Activated naive CD4-positive, alpha-beta T cell treated with anti-CD3 and anti-CD28 coated beads for 36 hours (primary cell): ENCODE measurements at places on chromosomes 12 and 14. TPM values are rescaled to one million over a fixed set of nuclear protein-coding genes. Genes with fewer than 3 reads are reported as not detected.

DNA sequence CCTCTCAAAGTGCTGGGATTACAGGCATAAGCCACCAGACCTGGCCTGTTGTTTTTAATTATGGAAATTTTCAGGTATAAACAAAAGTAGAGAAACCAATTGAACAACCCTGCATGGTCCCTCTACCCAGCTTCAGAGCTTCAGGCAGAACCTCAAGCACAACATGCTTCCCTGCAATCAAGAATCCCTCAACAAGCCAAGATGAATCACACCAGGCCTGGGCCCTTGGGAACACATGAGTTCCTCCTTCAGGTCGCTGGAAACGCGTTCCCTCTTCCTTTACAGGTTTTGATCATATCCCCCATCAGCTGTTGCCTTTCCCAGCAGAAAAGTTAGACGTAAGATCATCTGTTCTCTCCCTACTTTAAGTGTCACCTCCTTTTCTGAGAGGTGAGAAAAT is 20.5 kb upstream of the CORO1C start:
- no peak for DNase-seq

DNA sequence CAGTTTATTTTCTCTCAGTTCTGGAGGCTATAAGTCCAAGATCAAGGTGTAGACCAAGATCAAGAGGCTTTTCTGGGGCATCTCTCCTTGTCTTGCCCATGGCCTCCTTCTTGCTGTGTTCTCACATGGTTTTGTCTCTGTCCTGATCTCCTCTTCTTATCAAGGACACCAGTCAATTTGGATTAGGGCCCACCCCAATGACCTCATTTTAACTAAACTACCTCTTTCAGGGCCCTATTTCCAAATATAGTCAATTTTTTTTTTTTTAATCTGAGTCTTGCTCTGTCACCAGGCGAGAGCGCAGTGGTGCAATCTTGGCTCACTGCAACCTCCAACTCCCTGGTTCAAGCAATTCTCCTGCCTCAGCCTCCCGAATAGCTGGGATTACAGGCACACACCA is 50.8 kb downstream of the TSHR start:
- DNase-seq: no peak

DNA sequence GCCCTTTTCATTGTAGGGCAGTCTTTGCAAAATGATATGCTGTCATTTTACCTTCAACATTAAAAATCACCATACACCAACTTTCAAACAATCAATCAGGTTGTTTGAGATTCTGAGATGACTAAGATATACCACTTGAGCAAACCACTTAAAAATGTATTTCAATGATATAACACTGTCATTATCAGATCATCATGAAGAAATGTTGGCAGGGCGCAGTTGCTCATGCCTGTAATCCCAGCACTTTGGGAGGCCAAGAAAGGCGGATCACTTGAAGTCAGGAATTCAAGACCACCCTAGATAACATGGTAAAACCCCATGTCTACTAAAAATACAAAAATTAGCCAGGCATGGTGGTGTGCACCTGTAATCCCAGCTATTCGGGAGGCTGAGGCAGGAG is 13.0 kb upstream of the RHOJ start:
- no peak for DNase-seq

GRCh38 chr12:32420356-32420755 is 21.0 kb downstream of the FGD4 start:
- no peak for DNase-seq

GRCh38 chr14:64623554-64624165 is 73.9 kb downstream of the PPP1R36 start:
- DNase-seq: no peak

DNA sequence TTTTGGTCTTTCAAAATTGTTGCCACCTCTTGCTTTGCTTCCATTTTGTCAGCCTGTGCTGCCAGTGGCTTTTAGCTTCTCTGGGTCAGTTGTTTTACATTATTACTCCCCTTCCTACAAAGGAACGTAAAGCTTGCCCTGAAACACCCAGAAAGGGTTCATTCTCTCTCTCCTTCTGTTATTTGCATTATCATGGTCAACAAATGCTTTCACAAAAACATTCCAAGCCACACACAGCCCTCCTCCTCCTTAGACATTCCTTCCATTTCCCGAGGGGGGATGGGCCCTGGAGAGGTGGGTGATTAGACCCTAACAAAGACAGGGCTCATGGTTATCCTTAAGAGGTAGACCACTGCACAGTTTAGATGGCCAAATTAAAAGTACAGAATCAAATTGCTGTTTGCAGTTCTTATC is 60.4 kb upstream of the SINHCAF start:
- no peak for DNase-seq

GRCh38 chr14:104879201-104879982 is 14.3 kb downstream of the CEP170B start:
- DNase-seq: no peak

Gene RNU6-7
- not detected for total RNA-seq

Gene TBX5
- total RNA-seq: not detected

Gene SLC17A8
- not detected for total RNA-seq
